Stimulated activated CD4-positive, alpha-beta T cell treated with anti-CD3 and anti-CD28 coated beads, Interleukin-15, amount 100 ng/mL, for 24 hours (primary cell): ENCODE measurements at places on chromosomes 5 and 9.

DNA sequence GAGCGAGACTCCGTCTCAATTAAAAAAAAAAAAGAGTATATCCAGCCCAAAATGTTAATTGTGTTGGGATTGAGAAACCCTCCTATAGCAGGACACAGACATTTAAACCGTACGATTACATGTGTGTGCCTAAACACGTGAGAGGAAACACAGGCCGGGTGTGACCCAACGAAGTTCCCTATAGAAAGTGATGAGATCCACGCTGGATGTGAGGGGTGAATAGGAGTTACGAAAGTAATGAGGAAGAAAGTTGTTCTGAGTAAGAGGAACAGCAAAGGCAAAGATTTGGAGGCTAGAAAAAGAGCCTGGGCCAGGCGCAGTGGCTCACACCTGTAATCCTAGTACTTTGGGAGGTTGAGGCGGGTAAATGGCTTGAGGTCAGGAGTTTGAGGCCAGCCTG lies 13.6 kb downstream of the NAIF1 start:
- no peak for DNase-seq

DNA sequence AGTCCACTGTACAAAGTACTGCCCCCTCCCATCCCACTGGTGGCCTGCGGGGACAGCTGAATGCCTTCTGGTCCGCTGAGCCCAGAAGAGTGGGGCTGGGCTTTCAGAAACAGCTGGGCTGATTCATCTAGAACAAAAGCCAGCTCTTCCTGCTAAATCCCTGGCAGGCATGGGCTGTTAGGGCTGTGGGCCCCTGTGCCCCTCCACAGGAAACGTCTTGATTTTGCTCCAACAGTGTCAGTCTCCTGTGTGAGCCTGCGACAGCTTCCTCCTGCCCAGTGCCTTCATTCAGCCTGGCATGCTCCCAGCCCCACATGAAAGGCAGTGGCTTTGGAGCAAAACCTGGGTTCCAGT lies 6.9 kb upstream of the GSN start:
- no peak for DNase-seq

DNA sequence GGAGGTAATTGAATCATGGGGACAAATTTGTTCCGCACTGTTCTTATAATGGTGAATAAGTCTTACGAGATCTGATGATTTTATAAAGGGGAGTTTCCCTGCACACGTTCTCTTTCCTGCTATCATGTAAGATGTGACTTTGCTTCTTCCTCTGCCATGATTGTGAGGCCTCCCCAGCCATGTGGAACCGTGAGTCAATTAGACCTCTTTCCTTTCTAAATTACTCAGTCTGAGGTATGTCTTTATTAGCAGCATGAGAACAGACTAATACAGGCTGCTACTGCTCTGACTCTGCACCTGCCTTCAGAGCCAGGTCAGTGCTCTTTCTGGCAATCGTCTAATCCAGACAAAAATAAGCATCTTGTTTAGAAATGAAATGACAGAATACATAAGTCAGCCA lies 479.2 kb upstream of the TUSC1 start:
- no peak for DNase-seq

GRCh38 chr5:68002836-68003235 lies 212.7 kb upstream of the PIK3R1 start:
- no peak for DNase-seq

GRCh38 chr9:109166771-109167601 lies at the start of gene FRRS1L:
Gene FRRS1L, minus strand, starts transcription at chr9:109167249. Its CDS starts 111 bp downstream, at chr9:109167138.
- no peak for DNase-seq

GRCh38 chr9:105254226-105254625 lies 9.8 kb downstream of the SLC44A1 start:
- no peak for DNase-seq

DNA sequence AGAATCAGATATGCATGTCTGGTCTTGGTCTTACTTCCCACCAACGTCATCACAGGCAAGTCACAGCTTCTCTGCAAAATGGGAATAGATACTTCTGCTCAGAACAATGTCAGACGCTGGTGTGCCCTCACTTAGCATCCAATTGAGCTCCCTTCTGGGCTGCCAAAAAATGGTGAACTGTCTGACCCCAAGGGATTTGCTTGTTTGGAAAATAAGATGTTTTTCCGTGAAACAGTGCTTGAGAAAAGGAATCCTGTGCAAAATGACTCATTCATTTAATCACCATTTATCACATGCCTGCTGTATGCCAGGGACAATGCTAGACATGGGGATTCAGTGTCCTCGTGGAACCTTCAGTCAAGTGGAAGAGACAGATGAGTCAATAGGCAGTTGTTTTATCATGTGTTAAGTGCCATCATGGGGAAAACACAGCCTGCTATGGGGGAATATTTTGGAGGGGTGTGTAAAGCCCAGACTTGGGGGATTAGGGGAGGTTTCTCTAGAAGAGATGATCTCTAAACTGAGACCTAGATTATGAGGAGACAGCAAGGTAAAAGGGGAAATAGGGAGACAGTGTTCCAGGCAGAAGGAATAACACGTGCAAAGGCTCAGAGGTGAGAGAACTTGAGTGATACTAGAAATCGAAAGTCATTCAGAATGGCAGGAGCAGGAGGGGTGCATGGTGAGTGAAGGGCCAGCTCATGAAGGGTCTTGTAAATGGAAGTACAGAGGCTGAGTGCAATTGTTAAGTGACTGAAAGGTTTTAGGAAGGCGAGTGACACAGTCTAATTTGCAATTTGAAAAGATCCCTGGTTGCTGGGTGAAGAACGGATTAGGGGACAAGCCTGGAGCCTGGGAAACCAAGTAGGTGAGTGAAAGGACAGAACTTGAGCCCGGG lies 3.9 kb downstream of the NIPAL4 start:
- no peak for DNase-seq

- no peak for DNase-seq
These were observed 1043.4 kb upstream of the CDH10 start for GRCh38 chr5:25688156-25688555.
